ENCODE measurements at places on chromosomes 4 and X.

DNA sequence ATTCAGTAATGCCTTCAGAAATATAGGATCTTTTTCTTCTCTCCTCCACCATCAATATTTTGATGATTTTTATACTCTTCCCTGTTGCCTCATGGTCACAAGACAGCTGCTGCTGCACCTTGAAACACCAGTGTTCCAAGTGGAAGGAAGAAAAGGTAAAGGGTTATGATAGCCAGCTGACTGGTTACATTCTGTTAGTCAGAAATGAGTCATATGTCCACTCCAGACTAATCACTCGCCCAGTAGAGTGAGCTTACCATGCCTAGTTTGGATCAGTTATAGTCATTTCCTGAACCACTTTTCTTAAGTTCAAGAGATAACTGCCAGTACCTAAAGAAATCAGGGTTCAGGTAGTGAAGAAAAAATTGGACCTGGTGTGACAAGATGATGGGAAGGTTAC is 532.3 kb upstream of the SMIM31 start:
- no peak for DNase-seq

- DNase-seq = no peak
Measured at GRCh38 chrX:72029483-72030411, 102.0 kb downstream of the RTL5 start.

GRCh38 chr4:170741856-170742255 is 652.1 kb upstream of the AADAT start:
- DNase-seq = no peak

DNA sequence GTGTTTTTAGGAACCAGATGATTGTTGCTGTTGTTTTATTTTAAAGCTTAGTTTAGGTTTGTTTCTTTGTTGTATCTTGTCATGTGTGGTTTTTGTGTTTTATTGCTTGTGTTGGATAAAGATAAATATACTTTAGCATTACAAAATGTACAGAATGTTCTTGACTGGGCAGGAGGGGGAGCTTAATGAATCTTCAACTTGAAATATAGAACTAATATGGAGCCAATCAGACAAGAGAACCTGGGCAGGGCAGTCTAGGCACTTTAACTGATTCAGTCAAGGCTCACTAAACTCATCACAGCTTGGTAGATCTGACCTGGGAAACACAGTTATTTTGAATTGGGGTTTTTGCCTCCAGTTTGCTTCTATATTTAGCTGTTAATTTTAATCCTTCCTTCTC is 304.2 kb downstream of the ARHGAP24 start:
- DNase-seq = no peak

- no peak for DNase-seq
Measured at GRCh38 chrX:18941896-18942295, 42.0 kb downstream of the PHKA2 start.

GRCh38 chrX:6981718-6982406 is 165.7 kb upstream of the STS start:
- DNase-seq = no peak

- no peak for DNase-seq
Measured at GRCh38 chr4:27098034-27098433, 237.4 kb downstream of the STIM2 start.

- DNase-seq = no peak
Measured at GRCh38 chr4:119039779-119040178, 95.9 kb upstream of the MYOZ2 start.

- no peak for DNase-seq
Measured at GRCh38 chr4:92234393-92235176, 69.2 kb upstream of the GRID2 start.

DNA sequence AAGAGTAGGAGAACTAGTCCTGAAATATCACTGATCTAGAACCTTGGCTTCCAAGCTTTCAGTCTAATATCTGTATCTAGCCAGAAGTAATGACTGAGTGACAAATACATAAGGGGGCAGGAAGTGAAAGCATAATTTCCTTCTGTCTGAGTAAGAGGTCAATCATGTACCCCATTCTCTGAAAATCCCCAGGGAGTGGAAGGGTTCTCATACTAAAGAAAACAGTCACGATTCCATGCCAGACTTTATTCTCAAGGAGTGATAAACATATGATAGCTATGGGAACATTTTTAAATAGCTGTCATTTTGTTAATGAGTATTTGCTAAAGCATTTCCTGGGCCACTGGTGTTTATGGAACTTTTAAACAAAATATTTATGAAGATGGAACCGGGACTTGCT is 308.5 kb downstream of the ARHGAP24 start:
- DNase-seq = no peak

DNA sequence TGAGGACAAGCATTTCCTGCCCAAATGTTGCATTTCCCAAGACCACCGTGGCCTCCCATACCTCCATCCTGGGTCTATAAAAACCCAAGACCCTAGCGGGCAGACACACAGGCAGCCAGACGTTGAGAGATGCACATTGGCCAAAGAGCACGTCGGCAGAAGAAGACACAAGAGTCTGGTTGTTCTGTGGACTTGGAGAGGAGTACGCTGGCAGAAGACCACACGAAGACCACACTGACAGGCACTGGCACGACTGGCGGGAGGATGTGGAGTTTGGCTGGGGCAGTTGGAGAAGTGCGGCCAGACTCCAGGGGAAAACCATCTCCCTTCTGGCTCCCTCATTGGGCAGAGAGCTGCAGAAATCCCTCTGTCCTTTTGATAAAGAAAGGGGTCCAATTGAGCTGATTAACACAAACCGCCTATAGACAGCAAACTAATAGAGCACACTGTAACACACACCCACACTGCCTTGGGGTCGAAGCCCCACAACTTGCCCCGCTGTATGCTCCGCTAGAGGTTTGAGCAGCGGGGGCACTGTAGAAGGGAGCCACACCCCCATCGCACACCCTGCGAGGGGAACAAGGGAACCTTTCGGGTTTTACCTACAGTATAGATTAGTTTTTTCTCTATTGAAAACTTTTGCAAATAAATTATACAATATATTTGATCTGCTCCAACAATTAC is 376.7 kb upstream of the KLHL4 start:
- no peak for DNase-seq

DNA sequence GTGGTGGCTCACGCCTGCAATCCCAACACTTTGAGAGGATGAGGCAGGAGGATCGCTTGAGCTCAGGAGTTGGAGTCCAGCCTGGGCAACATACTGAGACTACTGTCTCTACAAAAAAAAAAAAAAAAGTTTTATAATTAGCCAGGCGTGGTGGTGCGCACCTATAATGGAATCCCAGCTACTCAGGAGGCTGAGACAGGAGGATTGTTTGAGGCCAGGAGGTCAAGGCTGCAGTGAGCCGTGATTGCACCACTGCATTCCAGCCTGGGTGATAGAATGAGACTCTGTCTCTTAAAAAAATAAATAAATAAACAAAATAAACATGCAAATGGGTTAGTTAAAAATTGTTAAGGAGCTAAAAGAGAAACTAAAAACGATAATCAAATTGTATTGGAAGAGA is 7.7 kb downstream of the GLOD5 start:
- DNase-seq = no peak

GRCh38 chr4:61514991-61515390 is 314.9 kb downstream of the ADGRL3 start:
- DNase-seq = no peak

GRCh38 chr4:158728236-158728635 is 5.0 kb upstream of the PPID start:
- DNase-seq = no peak

GRCh38 chr4:108342325-108342970 is 173.7 kb upstream of the LEF1 start:
- DNase-seq = no peak

- no peak for DNase-seq
Measured at GRCh38 chr4:5952975-5953951, 60.4 kb upstream of the CRMP1 start.

DNA sequence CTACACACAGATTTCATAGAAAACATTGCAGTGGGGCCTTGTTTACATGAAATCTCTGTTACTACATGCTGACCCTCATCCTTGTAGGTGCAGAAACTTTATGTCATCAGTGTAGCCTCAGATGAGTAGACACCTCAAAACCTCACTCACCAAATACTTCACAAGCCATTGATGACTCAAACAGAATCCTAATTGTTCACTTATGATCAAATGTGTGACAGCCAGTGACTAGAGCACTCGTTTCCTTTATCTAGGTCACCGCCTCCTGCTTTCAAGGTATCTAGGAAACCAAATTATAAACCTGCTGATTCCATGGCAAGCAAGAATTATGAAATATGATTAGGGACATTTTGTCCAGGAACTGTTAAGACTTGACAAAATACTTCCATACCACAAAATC is 255.8 kb upstream of the GPRIN3 start:
- DNase-seq = no peak

DNA sequence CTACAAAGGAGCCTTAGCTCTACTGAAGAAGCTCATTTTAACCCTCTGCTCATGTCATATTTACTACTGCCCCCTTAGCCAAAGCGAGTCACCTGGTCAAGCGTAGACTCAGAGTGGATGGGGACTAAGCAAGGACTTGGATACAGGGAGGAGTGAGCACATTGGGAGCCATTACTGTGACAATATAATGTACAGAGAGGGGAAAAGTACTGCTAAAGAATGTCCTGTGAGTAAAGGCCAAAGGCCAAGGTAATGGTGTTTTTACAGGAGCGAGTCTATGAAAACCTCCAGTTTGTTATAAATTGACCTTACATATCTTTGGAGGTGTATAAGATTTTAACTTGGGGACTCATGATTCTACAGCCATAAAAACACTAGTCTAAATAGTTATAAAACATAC is 10.6 kb upstream of the GK start:
- no peak for DNase-seq

GRCh38 chr4:94649381-94650133 is 108.2 kb upstream of the BMPR1B start:
- no peak for DNase-seq

GRCh38 chr4:55124322-55125076 is 896 bp downstream of the KDR start:
- no peak for DNase-seq

GRCh38 chr4:152374153-152374552 is 161.7 kb downstream of the FBXW7 start:
- DNase-seq = no peak

- no peak for DNase-seq
Measured at GRCh38 chr4:71216316-71216959, 122.4 kb upstream of the SLC4A4 start.

DNA sequence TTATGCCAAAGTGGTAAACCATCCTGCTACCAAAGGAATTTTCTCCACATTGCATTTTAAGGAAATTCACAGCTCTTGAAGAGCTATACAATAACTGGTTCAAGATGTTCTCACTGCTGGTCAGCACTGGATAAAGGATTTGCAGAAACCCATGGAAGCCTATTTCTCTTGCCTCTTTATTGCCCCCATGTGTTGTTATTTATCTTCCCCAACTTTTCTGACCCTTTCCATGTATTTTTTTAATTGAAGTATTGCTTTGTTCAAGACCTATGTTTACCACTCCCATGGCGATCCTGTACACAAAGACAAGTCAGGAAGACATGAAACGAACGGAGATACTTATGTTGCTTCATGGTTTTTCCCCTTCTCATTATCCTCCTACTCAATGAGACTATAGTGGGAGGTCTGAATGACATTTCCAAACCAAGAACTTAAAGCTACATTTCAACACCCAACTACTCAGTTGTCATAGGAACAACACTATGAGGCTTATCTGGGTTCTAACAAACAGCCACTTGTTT is 566.4 kb upstream of the DIPK2B start:
- no peak for DNase-seq

DNA sequence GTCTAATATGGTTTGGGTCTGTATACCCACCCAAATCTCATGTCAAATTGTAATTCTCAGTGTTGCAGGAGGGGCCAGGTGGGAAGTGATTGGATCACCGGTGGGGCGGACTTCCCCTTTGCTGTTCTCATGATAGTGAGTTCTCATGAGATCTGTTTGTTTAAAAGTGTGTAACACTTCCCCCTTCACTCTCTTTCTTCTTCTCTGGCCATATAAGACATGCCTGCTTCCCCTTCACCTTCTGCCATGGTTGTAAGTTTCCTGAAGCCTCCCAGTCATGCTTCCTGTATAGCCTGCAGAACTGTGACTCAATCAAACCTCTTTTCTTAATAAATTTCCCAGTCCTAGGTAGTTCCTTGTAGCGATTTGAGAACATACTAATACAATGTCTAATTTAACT is 19.7 kb upstream of the SCRG1 start:
- DNase-seq = no peak

- no peak for DNase-seq
Measured at GRCh38 chr4:172978848-172979247, 189.8 kb upstream of the GALNT7 start.

DNA sequence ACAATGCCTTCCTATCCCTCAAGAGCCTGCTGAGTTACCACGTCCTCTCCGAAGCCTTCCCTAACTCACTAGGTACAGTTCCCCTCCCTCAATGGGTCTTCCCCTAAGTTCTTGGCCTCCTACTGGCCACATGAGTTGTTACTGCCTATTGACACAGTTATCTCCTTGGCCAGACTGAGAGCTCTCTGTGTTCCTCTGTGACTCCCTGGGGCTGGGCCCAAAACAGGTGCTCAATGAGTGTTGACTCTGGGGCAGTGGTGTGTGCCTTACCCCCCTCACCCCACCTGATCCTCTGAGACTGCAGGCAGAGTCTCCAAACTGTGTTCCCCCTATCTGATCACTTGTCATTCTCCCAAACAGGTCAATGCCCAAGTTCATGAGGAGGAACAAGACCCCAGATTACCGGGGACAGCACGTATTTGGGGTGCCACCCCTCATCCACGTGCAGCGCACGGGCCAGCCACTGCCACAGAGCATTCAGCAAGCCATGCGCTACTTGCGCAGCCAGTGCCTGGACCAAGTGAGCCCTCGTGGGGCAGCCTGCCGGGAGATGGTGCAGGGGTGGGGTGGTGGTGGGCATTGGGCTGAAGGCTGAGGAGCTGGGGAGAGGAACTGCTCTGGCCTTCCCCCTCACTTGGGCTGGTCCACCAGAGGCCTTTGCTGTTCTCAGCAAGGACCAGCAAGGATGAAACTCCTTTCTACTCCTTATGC is 72.6 kb downstream of the STARD8 start:
- DNase-seq = no peak

DNA sequence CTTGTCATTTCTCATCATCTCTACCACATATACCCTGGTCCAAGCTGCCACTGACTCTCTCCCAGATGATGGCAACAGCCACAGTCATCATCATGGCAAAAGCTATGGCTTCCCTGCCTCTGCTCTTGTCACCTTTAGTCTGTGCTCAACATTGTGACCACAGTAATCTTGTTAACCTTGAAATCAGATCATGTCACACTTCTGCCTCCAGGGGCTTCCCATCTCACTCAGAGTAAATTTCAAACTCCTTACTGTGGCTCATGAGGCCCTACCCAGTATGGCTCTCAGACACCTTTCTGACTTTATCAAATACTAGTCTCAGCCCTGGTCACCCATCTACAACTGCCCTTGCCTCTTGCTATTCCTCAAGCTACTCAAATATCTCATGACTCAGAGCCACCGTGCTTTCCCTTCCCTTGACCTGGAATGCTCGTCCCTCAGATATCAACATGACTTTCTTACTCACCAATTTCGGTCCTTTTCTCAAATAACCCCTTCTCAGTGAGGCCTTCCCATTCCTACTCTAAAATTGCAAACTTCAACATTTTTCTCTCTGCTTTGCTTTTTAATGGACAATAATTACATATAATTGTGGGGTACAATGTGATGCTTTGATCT is 41.1 kb upstream of the STIM2 start:
- no peak for DNase-seq
